ENCODE measurements at places on chromosomes 3 and 15. TPM values are rescaled to one million over a fixed set of nuclear protein-coding genes. Genes with fewer than 3 reads are reported as not detected.

The DNAJA4 gene
- 30.9 TPM for total RNA-seq

The SCG3 gene
- not detected for total RNA-seq

The EFCC1 gene
- total RNA-seq: not detected

The LRRC2 gene
- 0.35 TPM for total RNA-seq

The FAM81A gene
- 0.50 TPM for total RNA-seq

The PPM1L gene
- 5.9 TPM for total RNA-seq

The DPPA2 gene
- total RNA-seq: not detected

The PPARG gene
- total RNA-seq: 3.7 TPM

The ZNF385D gene
- not detected for total RNA-seq

The ARGFX gene
- total RNA-seq: not detected

Measured in activated CD4-positive, alpha-beta memory T cell treated with anti-CD3 and anti-CD28 coated beads, Interleukin-2, amount 10 ng/mL, durations not matched to agents 7 days and 5 days (primary cell).